ENCODE measurements at places on chromosomes 7 and 10.
A peak's percentile ranks its signal among the peaks of the same experiment; 100 is the strongest.

DNA sequence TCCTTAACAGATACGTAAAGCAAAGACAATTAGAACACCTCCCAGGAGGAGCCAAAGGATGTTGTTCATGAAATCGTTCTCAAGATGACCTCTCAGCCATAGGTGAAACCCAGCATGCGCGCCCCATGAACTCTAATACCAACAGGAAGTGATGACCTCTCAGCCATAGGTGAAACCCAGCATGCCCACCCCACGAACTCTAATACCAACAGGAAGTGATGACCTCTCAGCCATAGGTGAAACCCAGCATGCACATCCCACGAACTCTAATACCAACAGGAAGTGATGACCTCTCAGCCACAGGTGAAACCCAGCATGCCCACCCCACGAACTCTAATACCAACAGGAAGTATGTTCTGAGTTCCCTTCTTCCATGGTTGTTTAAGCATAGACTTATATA, 205.2 kb upstream of the ADARB2 start:
- no peak for DNase-seq

DNA sequence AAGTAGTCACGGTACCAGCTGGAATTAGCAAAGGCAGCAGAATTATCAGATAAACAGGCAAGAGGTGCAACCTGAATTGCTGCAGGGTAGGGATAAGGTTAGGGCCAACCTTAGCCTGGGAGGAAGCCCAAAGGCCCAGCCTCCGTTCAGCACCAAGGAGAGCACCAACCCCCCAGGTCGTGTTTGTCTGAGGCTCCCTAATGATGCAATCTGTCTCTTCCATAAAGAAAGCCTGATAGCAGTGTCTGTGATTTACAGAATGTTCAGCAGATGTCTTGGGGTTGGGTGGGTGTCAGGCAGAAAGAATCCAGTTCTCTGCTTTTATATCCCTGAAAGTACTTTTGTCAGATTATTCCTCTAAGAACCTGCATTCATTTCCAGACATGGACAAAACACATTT, 328.4 kb upstream of the AOAH start:
- peak; percentile 56 for DNase-seq

DNA sequence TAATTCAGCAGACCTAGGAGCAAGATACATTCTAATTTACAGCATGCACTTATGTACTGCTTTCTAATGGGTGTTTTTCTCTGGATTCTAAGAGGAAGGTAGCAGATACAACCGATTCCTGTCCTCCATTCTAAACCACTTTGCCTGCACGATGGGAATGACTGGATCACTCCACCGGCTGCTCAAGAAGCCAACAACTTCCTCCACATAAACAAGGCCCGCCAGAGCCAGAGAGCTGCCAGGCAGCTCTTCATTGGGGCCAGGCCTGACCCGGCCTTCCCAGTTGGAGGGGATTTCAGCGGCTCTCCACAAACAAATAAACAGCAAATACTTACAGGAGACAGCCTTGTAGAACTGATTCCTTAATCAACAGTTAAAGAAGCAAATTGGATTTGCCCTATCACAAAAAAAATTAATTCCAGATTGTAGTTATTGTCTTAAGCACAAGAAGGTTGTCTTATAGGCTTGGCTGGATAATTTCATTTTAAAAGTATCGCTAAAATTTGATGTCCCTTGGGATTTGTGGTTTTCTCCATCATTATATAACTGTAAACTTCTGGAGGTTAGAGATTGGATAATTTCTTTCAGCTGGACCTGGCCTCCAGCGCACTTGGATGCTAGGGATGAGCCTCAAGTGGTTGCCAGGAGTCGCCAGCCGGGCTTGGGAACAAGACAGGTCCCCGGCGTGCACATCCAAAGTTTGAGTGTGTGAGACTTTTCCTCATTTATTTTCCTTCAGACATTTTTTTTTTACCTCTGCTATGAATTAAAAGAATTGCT, 20.9 kb downstream of the EBF3 start:
- DNase-seq = no peak

DNA sequence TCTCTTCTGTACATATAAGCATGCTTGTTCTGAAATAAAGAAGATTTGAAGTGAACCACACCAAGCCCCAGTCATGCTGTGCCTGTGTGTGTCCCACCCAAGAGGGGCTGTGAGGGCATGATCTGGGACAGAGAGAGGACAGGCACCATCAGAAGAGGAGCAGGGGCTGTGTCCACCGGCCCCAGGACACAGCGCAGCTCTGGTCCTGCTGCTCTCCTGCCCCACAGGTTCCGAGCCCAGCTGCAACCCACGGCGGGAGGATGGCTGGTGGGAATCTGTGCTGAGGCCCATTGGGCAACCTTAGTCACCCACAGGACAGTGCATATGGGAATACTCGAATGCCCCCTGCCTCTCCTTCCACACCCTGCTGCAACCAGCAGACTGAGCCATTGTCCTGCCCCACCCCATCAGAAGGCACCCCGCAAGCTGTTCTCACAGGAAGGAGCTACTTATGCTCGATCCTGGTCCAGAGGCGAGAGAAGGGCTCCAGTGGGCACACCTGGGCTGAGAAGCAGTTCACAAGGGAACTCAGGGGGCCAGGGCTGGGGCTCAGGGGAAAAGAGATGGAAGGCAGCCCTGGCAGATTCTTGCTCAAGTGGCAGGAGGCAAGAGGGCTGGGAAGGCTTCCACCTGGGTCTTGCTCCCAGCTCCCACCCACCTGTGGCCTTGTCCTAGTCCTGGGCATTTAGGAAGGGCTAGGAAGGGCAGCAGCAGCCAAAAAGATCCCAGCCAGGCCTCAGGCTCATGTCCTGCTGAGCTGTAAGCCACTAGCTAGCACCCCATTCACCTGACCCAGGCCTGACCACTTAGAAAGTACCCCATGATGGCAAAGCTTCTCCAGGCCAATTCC, 31.9 kb downstream of the LDB3 start:
- DNase-seq = no peak

- no peak for DNase-seq
Observed at GRCh38 chr7:46385662-46386309, 464.7 kb upstream of the IGFBP3 start.

DNA sequence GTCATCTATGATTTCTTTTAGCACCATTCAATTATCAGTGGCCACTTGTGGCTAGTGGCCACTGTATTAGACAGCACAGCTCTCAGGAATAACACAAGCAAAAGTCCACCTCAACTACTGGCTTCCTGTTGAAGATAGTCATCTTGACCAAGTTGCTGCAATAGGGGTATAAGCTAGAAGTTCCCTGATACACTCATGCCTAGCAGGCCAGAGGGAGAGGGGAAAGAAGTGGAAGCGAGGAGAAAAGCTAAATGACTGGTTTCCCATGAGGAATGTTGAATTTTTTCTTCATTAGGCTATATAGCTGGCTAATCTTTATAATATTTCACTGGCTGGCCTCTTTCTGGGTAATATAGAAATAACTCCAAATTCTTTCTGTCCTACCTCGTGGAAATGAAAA, 327.5 kb upstream of the MEOX2 start:
- no peak for DNase-seq

- DNase-seq = no peak
Observed at GRCh38 chr7:132544999-132545398, 31.3 kb downstream of the PLXNA4 start.

DNA sequence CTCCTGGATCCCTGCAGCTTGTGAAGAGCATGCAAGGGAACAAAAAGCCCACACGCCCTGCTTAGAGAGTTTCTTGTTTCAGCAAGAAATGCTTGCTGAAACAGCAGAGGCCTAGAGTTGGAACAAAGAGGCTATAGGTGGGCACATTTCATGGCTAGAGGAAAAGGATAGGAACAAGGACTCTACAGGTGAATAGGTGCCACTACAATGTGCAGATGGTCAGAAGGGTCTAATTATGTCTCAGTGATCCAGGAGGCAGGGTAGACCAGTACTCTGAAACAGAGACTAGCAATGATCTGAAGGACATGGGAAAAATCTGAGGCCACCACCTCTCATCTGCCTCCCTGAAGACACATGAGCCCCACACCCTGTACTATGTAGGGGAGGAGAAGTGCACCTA, 609.0 kb downstream of the REEP3 start:
- DNase-seq = no peak

- DNase-seq = no peak
Observed at GRCh38 chr10:45558425-45558824, 114.1 kb downstream of the ZFAND4 start.

- no peak for DNase-seq
Observed at GRCh38 chr7:76155938-76156337, 45.8 kb upstream of the SRRM3 start.

GRCh38 chr10:127563718-127564553, 14.8 kb downstream of the NPS start:
- no peak for DNase-seq

- no peak for DNase-seq
Observed at GRCh38 chr7:101749891-101750290, 67.5 kb upstream of the CUX1 start.

DNA sequence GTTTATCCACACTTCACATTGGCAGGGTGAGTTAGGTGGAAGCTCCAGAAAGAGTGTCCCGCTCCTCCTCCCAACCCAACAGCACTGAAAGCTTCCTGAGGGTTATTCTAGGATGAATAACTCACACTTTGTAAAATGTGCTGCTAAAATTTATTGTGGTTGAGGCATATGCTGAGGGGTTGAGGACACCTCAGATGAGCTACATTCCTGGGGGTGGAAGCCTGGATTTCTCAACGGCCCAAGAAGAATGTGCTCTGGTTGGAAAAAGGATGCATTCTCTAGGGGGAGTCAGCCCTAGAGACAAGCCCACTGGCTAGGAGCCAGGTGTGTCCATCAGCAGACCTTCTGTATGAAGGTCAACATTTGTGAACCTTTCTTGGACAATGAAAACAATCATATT, 91.5 kb upstream of the PDE1C start:
- DNase-seq = no peak

- no peak for DNase-seq
Observed at GRCh38 chr10:117138838-117139580, 939 bp upstream of the VAX1 start.

- DNase-seq = peak; percentile 61
Observed at GRCh38 chr7:145169908-145170307, 334.1 kb upstream of the TPK1 start.

DNA sequence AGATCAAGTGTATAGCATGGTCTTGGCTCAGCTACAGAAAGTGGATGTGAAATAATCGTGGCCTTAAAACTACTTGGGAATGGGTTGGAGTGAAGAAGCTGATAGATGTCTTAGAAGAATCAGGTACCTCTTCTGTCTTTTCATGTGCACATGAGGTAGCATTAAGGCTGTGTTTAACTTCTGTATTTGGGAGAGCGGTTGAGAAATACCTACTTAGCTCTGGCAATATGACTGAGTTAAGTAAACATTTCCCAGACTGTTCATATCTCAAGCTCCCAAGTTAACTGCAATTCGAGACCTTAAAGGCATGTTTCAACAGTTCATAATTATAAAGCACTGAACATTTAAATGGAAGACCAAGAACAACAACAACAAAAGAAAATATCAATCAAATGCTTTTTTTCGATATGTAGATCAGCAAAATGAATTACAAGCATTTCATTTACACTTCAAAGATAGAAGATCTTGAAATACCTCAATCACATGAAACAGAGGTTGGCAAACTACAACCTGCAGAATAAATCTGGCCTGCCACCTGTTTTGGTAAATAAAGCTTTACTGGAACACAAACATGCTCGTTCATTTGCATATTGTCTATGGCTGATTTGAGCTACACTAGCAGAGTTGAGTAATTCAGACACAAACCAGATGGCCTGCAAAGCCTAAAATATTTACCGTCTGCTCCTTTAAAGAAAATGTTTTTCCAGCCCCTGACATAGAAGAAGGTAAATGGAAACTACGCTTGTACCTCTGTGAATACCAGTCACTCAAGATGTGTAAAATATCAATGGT, 337.1 kb upstream of the GLI3 start:
- DNase-seq = no peak

DNA sequence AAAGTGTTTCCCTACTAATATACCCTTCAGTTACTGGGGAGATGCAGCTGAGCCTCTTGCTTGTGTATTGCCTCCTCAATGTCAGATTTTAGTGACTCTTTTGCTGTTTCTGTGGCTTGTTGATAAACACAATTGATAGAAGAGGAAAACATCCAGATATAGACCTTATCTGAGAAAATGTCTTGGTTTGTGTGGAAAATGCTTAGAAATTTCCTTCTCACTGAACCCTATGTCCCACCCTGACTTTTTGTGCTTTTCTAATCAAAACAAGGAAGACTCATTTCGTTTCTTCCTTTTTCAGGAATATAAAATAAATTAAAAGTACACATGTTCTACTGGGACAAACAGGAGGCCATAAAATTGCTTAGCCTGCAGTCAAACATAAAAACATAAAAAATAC, 257.5 kb downstream of the PHF14 start:
- no peak for DNase-seq

DNA sequence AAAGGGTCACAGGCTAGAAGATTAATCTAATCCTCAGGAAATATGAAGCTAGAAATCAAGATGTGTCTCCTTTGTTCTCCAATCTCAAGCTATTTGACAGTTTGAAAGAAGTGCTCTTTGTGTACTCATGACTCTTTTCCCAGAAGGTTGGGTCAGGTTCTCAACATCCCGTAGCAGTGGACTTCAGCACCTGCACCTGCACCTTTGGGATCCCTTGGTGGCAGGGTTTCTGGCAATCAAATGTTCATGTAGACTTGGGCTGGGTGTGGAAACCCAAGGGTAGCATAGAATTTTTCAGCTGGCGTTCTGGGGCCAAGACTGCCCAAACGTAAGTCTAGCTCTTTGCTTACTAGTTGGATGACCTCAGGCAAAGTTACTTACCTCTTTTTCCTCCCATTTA, 134.4 kb downstream of the ADRA2A start:
- no peak for DNase-seq

- no peak for DNase-seq
Observed at GRCh38 chr10:28774051-28774995, 97.0 kb downstream of the BAMBI start.

GRCh38 chr10:118036281-118036875, 10.4 kb downstream of the RAB11FIP2 start:
- DNase-seq = no peak

- DNase-seq = no peak
Observed at GRCh38 chr7:152673897-152674296, 2.0 kb downstream of the XRCC2 start.

GRCh38 chr7:142974626-142975025, 12.5 kb upstream of the KEL start:
- no peak for DNase-seq

- DNase-seq = no peak
Observed at GRCh38 chr10:71761541-71762113, 11.7 kb downstream of the VSIR start.

- DNase-seq = peak; percentile 67
Observed at GRCh38 chr10:75469006-75469616, 37.7 kb downstream of the LRMDA start.

Data from RKO (cell line).